Activated T-helper 1 cell treated with anti-CD3 and anti-CD28 coated beads, Interleukin-2, amount 50 U/mL, for 16 hours (primary cell): ENCODE measurements at places on chromosomes 3 and 15.

- DNase-seq, result no peak
These were observed 396.1 kb downstream of the TUSC7 start for GRCh38 chr3:117105686-117106085.

DNA sequence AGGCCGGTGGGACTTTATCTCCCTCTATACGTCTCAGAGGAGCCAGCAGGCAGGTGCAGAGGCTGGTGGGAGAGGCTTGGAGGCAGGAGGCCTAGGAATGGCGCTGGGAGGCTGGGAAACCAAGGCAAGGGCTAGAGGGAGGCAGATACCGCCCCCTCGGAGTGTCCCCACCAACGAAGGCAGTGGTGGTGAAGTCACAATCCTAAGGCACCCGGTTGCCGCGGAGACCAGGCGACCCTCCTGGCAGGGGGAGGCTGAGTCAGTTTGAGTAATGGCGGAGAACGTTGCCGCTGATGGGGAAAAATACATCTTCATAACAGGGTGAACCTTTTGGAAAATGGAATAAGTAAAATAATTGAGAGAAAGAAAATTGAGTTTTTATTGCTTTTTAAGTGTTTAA lies 29.9 kb upstream of the CACNA2D2 start:
- DNase-seq, result no peak

DNA sequence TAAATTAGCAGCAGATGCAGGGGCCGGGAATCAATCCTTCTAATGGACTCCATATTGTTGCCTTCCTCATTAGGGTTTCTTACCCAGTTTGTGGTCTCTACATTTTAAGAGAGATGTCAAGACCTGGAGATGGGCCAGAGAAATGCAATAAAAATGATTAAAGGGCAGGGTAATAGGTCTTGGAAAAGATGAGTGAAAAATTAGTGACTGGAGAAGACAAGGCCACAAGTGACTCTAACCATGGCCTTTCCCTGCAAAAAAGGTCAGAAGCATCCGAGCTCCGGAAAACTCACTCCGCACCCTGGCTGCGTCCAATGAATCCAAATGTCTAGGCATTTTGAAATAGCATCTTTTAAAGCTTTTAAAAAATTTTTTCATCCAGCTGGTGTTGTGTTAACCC lies 152.8 kb downstream of the ARRDC4 start:
- no peak for DNase-seq

DNA sequence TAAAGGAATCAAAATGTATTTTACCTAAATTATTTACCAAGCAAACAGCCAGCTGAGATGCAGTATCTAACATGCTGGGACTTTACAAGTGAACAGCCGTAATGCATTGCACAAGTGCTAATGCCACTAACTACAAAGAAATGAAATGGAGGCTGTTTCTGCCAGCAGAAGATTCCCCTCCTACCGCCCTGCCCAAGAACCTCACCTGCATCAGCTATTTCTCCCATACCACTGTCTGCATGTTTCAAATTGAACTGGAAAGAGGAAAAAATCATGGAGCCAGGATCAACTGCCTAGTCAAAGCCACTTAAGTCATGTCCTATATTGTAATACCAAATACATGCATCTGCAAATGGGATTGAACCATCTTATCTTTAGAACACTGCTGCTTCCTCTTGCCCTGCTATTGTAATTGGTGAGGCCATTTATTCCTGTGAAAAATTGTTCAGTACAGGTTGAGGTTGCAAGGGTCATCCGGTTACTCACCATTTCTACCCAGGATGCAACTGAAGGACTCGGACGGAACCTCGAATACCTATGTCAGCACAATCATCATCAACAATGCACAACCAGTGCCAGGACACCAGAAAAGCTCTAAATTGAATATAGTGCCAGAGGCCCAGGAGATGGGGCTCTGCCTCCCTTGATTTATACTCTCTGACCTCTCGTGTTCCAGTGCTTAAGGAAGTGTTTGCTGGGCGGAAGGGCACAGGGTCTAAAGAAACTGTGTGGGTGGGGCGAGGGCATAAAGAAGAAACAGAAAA lies 27.5 kb downstream of the ANXA2 start:
- no peak for DNase-seq

GRCh38 chr3:147733217-147733616 lies 324.1 kb downstream of the ZIC1 start:
- no peak for DNase-seq

DNA sequence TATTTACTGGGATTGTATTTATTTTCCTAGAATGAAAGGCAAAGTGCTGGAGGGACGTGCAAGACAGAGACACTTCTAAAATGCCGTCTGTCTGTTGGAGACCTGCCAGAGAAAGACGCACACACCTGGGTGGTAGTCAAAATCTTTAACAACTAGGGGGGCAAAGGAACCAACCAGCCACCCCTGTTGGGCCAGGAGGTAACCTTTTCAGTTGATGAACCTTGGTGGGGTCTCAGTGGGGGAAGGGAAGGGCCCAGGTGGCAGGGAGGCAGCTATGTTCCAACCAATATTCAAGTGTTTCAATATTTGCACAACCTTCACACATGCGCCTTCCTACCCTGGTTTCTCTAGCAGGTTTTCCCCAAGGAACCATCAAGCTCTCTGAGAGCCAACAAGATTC lies 99.0 kb downstream of the MEGF11 start:
- DNase-seq, result no peak

- DNase-seq, result no peak
These were observed 14.5 kb downstream of the RTP3 start for GRCh38 chr3:46512191-46512749.

DNA sequence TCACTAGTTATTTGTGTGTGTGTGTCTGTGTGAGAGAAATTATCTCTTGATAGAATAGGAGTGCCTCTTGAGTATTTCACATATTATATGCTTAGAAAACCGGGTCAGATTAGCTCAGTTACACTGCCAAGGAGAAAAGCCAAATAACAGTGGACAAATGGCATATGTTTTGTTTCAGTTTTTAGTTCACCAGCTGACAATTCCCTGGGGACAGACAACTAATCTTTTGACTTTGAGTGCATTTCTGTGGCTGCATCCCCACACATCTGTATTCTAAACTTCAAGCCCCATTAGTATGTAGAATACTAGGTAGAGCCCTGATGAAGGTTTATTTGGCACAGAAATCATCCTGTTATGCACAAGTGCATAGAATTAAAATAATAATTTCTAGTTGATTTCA lies 227.7 kb upstream of the CNTN3 start:
- no peak for DNase-seq

DNA sequence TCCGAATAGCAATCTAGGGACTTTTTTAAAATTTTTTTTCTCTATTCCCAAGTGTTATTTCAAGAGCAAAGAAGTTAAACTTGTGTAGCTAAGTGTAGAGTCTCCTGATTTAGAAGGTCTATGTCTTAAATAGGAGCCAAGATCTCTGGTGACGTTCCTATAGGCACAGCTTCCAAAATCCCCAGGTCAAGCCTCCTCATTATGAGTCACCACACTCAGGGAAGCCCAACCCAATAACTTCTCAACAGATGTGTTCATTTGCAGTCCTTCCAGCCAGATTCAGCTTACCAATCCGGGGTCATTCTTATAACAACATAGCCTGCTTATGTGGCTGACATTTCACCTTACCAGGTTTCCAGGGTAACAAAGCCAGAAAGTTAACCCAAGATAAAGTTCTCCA lies 270.3 kb downstream of the IL5RA start:
- DNase-seq, result no peak

DNA sequence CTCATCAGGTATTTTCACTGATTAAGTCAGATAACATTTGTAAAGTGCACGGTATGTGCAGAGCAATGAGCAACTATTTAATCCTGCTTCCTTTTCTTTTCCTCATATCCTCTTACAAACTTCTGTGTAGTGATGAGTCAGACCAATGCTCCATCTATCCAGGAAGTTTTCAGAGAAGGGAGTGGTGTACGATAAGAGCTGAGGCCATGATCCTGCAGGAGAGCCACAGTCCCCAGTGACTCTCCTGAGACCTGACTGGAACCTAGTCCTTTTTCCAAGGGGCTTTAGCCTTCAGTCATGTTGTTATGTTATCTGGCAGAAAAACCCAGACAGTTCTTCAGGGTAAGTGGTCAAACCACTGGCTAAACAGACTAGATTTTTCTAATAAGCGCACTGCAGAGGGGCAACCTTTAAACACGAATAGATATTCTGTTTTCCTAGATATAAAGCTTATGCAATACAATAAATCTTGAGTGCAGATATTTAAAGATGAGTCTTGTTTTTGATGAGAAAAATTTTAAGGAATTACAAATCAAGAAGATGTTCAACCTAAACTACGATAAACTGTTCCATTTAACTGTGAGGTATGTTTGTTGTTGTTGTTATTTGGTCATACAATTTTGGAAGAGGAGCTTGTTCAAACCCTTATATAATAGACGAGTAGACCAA lies 110.5 kb upstream of the RAP2B start:
- DNase-seq, result no peak
